Mucosa of gallbladder (tissue), 1 donor: ENCODE measurements at places on chromosomes 7 and 10. TPM values are rescaled to one million over a fixed set of nuclear protein-coding genes. Genes with fewer than 3 reads are reported as not detected.

H2BK1 gene
- total RNA-seq, result not detected

UPK3BL2 gene
- 20.3 TPM for total RNA-seq

IGFBP3 gene
- 67.4 TPM for total RNA-seq

RAMP3 gene
- 23.2 TPM for total RNA-seq

TMUB1 gene
- 69.1 TPM for total RNA-seq

CAPZA2 gene
- total RNA-seq, result 203 TPM

PLEKHS1 gene
- 0.75 TPM for total RNA-seq

SLC13A4 gene
- not detected for total RNA-seq

PTPRZ1 gene
- total RNA-seq, result 2.2 TPM

C10orf53 gene
- total RNA-seq, result not detected

SP8 gene
- not detected for total RNA-seq

ATXN7L1 gene
- 16.3 TPM for total RNA-seq

TMEM178B gene
- total RNA-seq, result 3.5 TPM

MLXIPL gene
- 117 TPM for total RNA-seq

PPP1R3A gene
- total RNA-seq, result not detected

RHEB gene
- total RNA-seq, result 75.2 TPM

PLAU gene
- total RNA-seq, result 15.5 TPM

SH2B2 gene
- total RNA-seq, result 7.2 TPM

CCL26 gene
- 0.89 TPM for total RNA-seq

MEOX2 gene
- 2.4 TPM for total RNA-seq

STRA8 gene
- not detected for total RNA-seq

CYP2C9 gene
- total RNA-seq, result 125 TPM

SUV39H2 gene
- 5.9 TPM for total RNA-seq

FLNC gene
- total RNA-seq, result 236 TPM

PIK3CG gene
- 7.1 TPM for total RNA-seq

RNF32 gene
- total RNA-seq, result 1.8 TPM

POU6F2 gene
- 7.9 TPM for total RNA-seq

DKK1 gene
- 9.3 TPM for total RNA-seq

SLC25A40 gene
- total RNA-seq, result 19.5 TPM

PPP1R9A gene
- total RNA-seq, result 30.5 TPM

TSPAN33 gene
- 16.2 TPM for total RNA-seq

SPDYE5 gene
- 0.09 TPM for total RNA-seq

FBXL15 gene
- 29.3 TPM for total RNA-seq

SYT15B gene
- 0.23 TPM for total RNA-seq

GHRHR gene
- total RNA-seq, result 12.3 TPM

MNX1 gene
- total RNA-seq, result 15.4 TPM

LRMDA gene
- total RNA-seq, result 17.1 TPM

ERVW-1 gene
- total RNA-seq, result not detected

OPN1SW gene
- total RNA-seq, result not detected

RELN gene
- 1.8 TPM for total RNA-seq

GDF10 gene
- 0.52 TPM for total RNA-seq

PRSS37 gene
- not detected for total RNA-seq

SERPINE1 gene
- 6.6 TPM for total RNA-seq

FAM25C gene
- total RNA-seq, result not detected

EN2 gene
- not detected for total RNA-seq

NUTM2E gene
- total RNA-seq, result 0.06 TPM

WIPF3 gene
- total RNA-seq, result 11.2 TPM

PRPS1L1 gene
- not detected for total RNA-seq

CPA1 gene
- total RNA-seq, result 27.8 TPM

NUTM2D gene
- total RNA-seq, result 7.2 TPM

ADAM12 gene
- 2.1 TPM for total RNA-seq

CALCR gene
- 0.17 TPM for total RNA-seq

ASIC3 gene
- 4.4 TPM for total RNA-seq

MTURN gene
- 36.3 TPM for total RNA-seq

CALHM3 gene
- total RNA-seq, result not detected

CCDC3 gene
- total RNA-seq, result 304 TPM

MCMBP gene
- total RNA-seq, result 36.6 TPM

SPDYE16 gene
- total RNA-seq, result not detected
